ENCODE measurements at places on chromosomes 1 and 21. TPM values are rescaled to one million over a fixed set of nuclear protein-coding genes. Genes with fewer than 3 reads are reported as not detected.

The TPRG1L gene
- total RNA-seq = 37.5 TPM

DNA sequence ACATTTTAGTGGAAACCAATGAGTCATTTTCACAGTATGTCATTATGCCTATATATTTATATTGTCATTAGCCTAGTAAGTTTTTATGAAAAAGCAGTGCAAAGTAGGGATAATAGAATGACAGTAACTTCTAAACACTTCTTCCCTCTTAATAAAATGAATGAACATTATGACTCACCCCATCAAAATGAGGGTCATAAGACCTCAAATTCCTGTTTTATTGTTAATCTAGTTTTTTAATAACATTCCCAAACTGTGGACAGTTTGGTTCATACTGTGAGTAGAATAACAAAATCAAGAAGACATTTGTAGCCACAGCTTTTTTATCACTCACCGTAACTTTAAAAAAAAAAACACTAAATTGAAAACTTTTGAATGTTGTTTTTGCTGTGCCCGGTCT lies 160.5 kb downstream of the LRRC40 start:
- DNase-seq = no peak

DNA sequence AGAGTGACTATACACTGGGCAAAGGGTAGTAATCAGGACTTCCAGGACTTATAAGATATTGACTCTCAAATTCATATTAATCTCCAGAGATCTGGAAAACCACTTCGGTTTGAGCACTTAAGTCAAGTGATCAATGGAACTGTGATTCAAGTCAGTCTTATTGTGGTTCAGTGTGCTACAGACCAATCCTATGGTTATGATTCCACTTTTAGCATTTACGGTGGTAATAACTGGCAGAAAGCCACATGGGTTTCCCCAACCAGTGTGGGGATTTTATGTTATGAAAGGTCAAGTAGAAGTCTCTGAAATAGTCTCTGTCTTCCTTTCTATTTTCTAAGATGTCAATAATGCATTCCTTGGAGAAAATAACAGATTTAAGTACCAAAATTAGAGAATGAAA lies 151.3 kb upstream of the NEGR1 start:
- DNase-seq = no peak

DNA sequence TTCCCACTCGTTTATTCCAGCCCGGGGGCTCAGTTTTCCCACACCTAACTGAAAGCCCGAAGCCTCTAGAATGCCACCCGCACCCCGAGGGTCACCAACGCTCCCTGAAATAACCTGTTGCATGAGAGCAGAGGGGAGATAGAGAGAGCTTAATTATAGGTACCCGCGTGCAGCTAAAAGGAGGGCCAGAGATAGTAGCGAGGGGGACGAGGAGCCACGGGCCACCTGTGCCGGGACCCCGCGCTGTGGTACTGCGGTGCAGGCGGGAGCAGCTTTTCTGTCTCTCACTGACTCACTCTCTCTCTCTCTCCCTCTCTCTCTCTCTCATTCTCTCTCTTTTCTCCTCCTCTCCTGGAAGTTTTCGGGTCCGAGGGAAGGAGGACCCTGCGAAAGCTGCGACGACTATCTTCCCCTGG lies 716 bp downstream of the OLIG2 start:
- no peak for DNase-seq

DNA sequence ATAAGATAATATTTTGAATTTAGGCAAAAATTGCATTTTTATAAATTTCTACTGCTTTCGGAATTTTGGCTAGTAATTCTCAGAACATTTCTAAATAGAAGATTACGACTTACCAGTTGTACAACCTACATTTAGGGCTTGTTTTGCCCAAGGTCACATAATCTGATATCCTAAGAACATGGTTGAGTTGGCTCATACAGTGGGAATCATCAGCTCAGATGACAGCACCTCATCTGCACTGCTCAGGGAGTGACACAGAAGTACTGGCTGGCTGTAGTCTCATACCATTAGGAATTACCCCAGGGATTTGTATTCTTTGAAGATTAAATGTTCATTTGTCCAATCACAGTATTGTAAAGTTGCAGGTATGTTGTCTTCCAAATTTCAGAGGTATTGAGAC lies 217.6 kb downstream of the ADGRL2 start:
- no peak for DNase-seq

DNA sequence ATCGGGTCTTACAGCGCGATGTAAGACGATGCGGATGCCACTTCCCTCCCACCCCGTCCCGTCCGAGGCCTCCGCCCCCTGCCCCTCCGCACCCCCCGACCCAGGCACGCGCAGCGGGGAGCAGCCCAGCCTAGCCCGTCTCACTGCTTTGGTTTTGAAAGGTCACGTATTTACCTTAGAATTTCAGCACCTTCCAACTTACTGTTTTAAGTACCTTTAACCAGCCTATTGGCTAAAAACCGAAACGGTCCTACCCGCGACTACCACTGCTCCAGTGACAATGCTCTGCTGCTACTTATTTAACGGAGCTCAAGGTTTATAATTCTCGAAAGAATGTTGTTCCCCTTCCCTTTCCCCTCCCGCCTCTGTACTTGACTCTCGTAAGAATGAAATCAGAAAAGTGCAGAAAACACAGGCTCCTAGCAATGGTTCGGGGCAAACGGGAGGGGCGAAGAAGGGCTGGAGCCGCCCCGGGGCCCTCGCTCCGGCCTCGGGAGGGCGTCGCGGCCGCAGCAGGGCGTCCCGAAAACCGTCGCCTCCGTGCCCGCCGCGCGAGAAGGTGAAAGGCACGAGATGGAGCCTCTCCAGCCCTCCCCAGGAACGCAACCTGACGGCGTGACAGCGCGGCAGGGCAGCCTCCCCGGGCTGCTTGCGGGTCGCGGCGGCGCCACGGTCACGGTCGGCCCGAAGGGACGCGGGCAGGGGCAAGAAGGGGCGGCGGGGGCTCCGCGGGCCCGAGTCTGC lies 667 bp downstream of the TMEM50B start:
- DNase-seq = peak; percentile 82

DNA sequence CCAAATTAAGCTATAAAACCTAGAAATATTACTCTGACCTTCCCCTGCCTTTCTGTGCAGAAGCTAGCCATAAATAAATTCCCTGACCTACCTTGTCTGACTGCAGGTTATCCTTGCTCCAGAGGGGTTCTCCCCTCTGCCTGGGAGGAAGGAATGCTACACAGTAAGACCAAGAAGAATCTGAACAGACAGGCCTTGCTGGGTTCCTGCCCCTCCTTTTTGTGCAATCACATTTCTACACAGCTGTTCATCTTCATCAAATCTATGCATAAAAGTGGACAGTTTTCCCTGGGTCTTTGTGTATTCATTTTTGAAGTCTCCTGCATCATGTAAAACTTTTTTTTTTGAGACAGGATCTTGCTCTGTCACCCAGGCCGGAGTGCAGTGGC lies 50.6 kb downstream of the DNTTIP2 start:
- DNase-seq = no peak

DNA sequence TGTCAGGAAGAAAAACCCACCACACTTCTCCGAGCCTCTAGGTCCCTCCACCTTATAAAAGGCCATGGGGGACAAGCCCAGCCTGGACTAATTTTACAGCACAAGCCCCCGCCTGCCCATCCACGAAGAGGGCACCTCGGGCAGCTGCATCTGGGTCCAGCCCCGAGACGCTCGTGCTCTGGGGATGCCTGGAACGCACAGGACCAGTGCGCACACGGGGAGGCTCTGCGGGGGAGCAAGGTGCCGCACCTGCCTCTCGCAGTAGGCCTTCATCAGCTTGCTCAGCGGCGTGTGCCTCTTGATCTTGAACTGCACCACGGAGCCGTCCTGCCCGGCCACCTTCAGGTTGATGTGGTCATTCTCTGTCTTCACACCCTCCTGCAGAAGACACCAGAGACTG lies 4.1 kb downstream of the SUMO3 start:
- no peak for DNase-seq

GRCh38 chr1:174942547-174943255 lies 57.0 kb upstream of the CACYBP start:
- DNase-seq = no peak

DNA sequence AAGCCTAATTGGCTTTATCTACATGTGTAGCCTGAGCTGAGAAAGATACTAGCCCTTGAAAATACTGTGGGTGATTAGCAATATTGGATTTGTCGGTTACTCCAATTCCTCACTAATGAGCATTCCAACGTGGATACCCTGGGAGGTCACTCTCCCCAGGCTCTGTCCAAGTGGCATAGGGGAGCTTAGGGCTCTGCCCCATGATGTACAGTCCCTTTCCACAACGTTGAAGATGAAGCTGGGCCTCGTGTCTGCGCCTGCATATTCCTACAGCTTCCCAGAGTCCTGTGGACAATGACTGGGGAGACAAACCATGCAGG lies 2.6 kb downstream of the RCC1 start:
- no peak for DNase-seq

The SLC2A5 gene
- 2.0 TPM for total RNA-seq

GRCh38 chr21:19123053-19123452 lies 719.5 kb upstream of the TMPRSS15 start:
- no peak for DNase-seq

GRCh38 chr1:111769517-111770146 lies 13.9 kb downstream of the DDX20 start:
- no peak for DNase-seq

DNA sequence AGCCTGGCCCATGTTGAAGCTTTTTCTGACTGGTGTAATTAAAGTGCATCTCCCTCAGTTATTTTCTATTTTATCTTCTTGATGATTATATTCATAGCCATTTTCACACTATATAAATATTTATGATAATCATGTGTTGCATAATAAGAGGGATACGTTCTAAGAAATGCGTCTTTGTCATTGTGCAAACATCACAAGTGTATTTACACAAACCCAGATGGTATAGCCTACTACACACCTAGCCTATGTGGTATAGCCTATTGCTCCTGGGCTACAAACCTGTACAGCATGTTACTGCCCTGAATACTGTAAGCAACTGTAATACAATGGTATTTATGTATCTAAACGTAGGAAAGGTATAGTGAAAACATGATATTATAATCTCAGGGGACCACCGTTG lies 88.1 kb downstream of the BACH1 start:
- no peak for DNase-seq

DNA sequence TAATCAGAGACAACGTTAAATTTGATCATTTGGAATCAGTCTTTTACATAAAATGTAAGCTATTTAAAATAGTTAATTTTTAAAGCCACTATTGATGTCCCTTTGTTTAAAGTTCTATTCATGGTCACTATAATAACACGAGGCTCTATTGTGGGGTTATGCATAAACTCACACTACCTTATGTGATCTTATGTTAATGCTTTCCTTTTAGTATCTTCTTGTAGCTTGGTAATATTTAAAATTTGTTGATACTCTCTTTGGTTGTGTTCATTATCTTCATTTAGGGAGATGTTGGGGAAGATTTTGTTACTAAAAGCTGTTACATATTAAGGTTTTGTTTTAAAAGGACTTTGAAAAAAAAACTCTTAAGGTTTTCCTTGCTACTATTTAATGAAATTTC lies 1.2 kb downstream of the B3GALT2 start:
- DNase-seq = no peak

GRCh38 chr1:66278260-66279021 lies 255.5 kb upstream of the SGIP1 start:
- DNase-seq = no peak

The IFI44 gene
- total RNA-seq = 32.7 TPM

- DNase-seq = no peak
Measured at GRCh38 chr1:225712391-225712790, 59.5 kb upstream of the ENAH start.

DNA sequence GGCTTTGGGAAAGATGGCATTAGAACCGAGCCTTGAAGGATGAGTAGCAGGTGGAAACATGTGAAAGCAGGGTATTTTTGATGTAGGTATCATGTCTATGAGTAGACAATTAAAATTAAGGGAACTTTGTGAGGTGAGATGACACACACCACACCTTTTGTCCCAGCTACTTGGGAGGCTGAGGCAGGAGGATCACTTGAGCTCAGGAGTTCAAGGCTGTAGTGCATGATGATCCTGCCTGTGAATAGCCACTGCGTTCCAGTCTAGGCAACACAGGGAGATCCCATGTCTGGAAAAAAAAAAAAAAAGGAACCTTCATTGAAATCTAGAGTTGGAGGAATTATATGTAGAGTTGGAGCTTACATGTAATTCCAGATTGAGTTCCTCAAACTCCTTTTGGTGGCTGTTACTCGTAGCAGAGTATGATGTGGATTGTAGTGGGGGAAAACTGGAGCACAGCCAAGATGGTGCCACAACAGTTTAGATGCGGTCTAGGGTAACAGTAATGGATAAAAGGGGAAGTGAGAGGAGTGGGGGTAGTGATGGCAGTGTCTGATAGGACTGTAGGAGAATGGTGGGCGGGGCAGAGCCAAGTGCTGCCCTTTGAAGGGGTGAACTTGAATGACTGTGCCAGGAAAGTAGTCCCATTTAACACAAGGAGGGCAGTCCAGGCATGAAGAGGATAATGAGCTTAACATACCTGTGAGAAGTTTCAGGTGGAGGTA lies 17.4 kb downstream of the AK4 start:
- DNase-seq = peak; percentile 79

DNA sequence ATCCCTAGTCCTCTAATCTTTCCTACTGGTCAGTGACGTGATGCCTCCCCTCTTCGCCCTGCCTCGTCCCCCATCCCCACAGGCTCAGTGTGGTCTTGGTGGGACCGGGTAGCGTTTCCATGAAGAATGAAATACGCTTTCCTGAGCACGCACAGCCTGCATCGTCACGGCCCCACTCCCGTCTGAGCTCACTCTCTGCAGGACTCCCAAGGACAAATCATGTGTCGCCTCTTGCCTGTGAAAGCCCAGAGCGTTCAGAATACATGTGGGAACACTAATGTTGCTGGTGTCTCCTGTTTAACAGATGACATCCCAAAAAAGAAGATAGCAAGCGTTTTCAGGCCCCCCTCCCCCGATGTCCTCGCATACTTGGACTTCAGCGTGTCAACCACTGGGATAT lies 49.2 kb downstream of the S100B start:
- no peak for DNase-seq

DNA sequence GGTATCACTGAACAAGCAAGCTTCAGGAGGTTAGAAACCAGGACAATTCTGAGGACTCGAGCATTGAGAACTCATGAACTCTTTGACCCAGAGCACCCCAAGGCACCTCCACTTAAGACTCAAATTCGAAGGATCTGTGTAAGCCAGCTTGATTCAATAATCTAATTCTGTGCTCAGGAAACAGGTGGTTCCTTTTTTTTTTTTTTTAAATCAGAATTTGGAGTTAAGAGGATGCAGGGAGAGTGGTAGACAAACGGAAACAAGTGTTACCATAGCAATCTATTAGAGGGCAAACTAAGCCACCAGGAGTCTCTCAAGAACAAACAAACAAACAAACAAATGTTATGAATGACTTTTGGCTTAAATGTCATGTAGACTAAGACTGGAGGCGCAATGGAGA lies 53.8 kb upstream of the DPH5 start:
- DNase-seq = no peak

The ADORA1 gene
- 1.3 TPM for total RNA-seq

The SH2D1B gene
- 0.14 TPM for total RNA-seq
